Esophagus squamous epithelium (tissue), 5 donors: ENCODE measurements at places on chromosomes 11 and 22.

DNA sequence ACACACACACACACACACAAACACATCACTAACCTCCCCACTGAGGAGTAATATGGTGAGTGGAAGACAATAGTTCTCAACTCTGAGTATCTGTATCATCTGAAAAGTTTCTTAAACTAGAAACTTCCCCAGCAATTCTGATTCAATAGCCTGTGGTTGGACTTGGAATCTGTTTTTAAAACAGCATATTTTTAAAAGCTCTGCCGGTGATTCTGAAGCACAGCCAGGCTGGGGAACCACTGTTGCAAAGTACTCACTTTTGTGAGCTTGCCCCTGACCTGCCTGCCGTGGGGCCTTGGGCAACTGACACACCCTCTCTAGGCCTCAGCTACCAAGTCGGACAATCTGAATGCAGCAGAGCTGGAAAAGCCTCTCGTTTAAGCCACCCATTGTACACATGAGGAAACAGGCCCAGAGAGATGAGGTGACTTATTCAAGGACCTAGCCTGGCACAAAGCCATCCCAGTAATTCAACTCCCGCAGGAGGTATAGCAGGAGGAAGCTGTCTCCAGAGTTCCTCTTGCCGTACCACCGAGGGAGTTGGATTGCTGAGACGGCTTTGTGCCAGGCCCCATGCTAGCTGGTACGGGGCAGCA lies 8.9 kb downstream of the SLC15A3 start:
- DNase-seq: no peak

- DNase-seq: no peak
Observed at GRCh38 chr22:17232406-17232805, 13.2 kb upstream of the ADA2 start.

GRCh38 chr11:21142007-21142406 lies 472.6 kb downstream of the NELL1 start:
- no peak for DNase-seq

GRCh38 chr22:49506010-49506400 lies 321.7 kb downstream of the BRD1 start:
- DNase-seq: no peak

GRCh38 chr11:73972187-73972586 lies 10.5 kb downstream of the UCP2 start:
- DNase-seq: no peak

GRCh38 chr11:15816260-15816871 lies 540.0 kb downstream of the SOX6 start:
- no peak for DNase-seq

- DNase-seq: no peak
Observed at GRCh38 chr11:65792456-65792855, 5.6 kb downstream of the OVOL1 start.

DNA sequence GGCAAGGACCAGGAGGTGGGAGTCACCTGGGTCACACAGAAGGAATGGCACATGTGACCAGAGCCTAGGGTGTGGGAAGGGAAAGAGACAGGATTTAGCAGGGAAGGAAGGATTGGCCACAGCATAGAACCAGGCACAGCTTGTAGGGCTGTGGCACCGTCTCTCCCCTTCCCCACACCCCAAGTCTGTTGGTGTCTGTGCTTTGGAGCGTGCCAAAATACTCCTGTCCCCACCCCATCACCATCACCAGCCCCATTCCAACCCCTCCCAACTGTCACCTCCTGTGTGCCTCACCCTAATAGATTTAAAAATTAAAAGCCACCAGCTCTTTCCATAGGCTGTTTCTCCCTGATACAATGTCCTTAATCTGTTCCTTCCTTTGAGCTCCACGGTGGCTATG lies 18.2 kb downstream of the SGSM1 start:
- no peak for DNase-seq

- DNase-seq: no peak
Observed at GRCh38 chr11:7591987-7592386, 78.2 kb downstream of the PPFIBP2 start.

DNA sequence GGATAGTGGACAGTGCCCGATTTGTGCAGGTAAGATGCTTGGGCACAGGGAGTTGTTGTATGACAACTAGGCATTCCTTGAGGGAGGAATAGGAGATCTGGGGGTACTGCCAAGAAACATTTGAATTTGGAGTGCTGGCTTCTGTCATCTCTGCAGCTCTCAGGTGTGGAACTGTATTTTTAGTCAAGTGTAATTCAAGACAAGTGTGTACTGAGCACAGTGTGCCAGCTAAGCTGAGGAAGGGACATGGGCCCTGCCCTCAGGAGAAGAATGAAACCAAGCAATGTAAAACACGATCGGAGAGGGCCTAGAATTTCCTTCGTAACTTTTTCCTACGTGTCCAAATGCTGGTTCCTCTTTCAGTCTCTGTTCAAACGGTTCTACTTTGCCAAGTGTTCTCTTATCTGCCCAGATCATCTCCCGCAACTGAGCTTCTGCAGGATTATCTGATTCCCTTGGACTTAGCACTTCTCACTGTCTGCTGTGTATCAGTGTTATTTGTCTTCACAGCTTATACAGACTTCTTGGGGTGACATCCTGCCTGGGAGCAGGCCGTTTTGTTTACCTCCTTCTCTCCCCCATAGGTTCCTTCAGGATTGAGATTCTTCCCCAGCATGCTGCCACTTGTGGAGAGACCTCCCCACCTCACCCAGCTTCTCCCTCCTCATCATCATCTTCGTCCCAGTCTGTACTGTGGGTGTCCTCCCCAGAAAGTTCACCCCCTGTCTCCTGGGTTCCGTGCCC lies 27.6 kb downstream of the ART5 start:
- DNase-seq: no peak

- no peak for DNase-seq
Observed at GRCh38 chr11:32032478-32032877, 58.4 kb upstream of the RCN1 start.

GRCh38 chr11:126997641-126998040 lies 2.9 kb downstream of the KIRREL3 start:
- DNase-seq: no peak

- DNase-seq: no peak
Observed at GRCh38 chr11:11733246-11733747, 108.5 kb upstream of the USP47 start.

GRCh38 chr11:78510025-78510596 lies 64.6 kb downstream of the NARS2 start:
- DNase-seq: no peak

GRCh38 chr11:115287266-115287665 lies 216.9 kb downstream of the CADM1 start:
- no peak for DNase-seq

DNA sequence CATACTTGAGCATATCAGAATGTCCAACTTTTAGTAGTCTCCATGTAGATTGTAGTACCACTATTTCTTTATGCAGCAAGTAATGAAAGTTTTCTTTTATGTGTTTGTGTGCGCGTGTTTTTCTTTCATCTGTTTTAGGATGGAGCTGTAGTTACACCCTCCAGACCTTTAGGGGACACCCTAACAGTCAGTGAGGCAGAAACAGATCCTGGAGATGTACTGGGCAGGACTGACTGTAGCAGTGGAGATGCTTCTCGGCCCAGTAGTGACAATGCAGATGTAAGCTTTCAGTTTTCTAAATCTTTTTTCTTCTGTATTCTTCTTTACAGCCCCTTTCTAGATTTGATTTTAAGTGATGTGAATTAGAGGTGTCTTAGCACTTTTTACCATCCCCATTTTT lies 79.9 kb upstream of the GRIK4 start:
- DNase-seq: no peak

DNA sequence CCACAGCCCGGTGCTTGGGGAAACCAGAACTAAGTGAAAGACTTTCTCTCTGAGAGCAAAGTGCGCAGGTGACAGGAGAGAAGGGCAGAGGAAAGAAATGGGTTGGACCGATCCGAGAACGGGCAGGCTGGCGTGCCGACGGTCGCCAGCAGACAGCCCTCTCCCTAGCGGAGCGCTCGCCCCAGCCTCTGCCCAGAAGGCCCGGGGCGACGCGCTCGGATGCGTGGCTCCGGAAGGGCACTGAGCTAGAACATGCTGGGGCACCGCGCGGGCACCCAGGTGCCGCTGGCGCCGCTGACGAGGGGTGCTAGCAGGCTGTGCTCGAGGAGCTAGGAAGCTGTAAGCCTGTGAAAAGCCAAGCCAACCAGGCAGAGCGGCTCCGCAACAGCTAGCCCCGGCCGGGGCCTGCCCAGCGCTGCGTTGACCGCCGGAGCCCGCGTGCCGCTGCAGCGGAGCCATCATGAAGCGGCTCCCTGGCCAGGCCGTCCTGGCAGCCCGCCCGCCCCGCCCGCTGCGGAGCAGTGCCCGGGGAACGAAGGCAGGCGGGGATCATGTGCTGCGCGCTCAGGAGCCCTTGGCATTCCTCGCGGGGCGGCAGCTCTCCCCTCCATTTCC lies 22.1 kb upstream of the RRAS2 start:
- DNase-seq: no peak

- DNase-seq: no peak
Observed at GRCh38 chr22:29658176-29658575, 54.7 kb downstream of the NF2 start.

- no peak for DNase-seq
Observed at GRCh38 chr22:19823902-19824211, 30.8 kb downstream of the GNB1L start.

DNA sequence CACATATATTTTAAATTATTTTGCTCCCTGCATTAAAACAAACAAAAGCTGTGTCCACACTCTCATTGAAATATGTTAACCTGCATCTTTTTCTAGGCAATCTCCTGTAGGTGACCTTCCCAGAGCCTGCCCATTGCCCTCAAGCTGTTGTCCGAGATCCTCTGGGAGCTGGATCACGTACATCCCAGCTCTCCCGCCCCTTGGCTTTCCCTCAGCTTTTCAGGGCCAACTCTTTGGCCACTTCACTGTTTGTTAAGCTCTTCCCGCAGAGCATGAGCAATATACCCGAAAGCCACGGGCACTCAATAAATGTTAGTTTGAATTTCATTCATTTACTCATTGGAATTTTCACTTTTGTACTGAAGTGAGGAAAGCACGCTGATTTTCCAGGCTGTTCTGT lies 32.2 kb downstream of the ELMOD1 start:
- DNase-seq: no peak

- no peak for DNase-seq
Observed at GRCh38 chr11:61588728-61589191, 7.9 kb upstream of the SYT7 start.

- DNase-seq: no peak
Observed at GRCh38 chr11:74069146-74070046, 60.5 kb upstream of the UCP3 start.

GRCh38 chr11:21385669-21386440 lies 716.5 kb downstream of the NELL1 start:
- no peak for DNase-seq

DNA sequence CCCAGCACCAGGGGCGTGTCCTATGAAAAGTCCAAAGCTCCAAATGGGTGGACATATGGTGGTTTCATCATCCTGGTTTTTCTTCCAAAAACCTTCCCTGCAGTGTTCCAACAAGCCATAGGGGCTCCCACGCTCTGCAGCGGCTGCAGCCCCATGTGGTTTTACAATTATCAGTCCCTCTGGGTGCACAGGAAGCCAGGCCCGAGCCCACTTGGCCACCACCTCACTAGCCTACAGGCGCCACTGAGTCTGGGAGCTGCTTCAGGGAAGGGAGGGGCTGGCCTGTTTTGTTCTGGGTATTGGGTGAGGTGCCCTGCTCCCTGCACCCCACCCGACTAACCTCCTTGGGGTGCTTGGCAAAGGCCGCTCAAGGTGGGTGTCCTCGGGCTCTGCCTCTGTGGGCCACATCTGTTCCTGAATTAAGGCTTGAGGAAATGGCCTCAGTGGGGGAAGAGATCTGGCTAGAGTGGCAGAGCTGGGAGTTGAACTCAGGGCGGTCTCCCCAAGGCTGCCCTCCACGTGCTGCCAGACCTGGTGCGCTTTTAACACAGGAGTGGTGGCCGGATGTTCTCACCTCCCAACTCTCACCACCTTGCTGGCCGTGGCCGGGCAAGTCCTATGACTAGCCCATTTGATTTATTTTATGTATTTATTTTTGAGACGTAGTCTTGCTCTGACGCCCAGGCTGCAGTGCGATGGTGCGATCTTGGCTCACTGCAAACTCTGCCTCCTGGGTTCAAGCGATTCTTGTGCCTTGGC lies 5.3 kb upstream of the CDC42BPG start:
- no peak for DNase-seq

DNA sequence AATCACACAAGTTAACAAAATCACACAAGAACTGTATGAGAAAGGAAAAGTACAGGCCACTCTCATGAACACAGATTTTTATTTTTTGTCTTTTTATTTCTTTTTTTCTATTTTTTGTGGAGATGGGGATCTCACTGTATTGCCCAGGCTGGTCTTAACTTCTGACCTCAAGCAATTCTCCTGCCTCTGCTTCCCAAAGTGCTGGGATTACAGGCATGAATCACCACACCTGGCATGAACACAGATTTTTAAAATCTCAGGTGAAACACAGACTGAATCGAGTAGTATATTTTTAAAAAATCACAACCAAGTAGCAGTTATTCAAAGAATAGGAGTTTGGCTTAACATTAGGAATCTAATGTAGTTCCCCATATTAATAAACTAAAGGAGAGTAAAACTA lies 18.3 kb downstream of the RNF169 start:
- DNase-seq: no peak

DNA sequence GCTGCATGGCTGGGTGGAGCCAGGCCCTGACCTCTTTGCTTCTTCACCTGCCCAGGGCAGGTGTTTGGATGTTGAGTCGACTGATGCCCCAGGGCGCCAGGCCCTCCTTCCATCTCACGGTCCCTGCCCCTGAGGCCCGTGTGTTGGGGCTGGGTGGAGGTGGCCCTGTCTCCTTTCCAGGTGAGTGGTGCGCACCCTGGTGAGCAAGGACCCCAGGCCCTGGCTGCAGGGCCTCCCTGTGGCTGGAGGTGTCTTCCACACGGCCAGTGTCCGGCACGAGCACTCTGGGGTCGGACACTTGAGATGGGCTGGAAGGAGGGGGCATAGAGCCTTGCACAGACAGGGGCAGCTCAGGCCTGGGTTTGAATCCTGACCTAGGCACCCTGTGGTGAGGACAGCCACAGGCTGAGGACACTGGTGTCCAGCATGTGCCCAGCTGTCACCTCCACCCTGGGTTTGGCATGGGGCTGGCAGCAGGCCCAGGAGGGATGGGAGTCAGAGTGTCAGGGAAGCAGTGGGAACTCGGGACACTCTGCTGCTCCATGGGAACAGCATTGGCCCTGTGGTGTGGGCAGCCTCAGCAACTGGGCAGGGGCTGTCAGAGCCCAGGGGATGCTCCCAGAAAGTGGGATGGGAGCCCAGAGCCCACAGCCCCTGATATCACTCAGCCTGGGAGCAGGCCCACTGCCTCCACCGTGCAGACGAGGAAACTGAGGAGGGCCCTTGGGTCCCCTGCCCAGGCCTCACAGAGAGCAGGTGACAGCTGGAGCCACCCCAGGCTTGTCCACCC lies 37.1 kb upstream of the CCDC188 start:
- DNase-seq: no peak

DNA sequence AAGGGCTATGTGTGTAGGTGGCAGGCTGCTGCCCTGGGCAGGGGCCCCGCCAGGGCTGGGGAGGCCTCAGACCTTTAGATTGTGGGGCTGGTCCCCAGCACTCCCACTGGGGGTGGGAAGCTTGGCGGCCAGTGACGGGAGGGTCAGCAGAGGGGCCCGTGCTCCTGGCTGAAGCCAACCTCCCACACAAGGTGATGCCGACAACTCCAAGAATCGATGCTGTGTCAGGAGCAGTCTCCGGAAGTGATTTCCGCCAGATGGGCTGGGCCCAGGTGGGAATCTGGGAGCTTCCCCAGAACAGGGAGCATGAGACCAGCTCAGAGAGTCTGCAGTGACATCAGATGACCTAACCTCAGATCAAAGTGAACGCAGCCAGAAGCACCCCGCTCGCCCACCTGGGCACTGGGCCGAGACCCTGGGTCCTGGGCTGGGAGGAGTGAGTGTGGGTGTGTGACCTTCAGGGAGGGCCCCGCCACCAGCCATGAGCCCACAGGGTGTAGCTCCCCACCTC lies 7.7 kb downstream of the TRPM5 start:
- DNase-seq: no peak

GRCh38 chr22:31497148-31497938 lies 1.0 kb downstream of the SFI1 start:
- DNase-seq: no peak
